ENCODE measurements at places on chromosomes 1 and 21. TPM values are rescaled to one million over a fixed set of nuclear protein-coding genes. Genes with fewer than 3 reads are reported as not detected.

DNA sequence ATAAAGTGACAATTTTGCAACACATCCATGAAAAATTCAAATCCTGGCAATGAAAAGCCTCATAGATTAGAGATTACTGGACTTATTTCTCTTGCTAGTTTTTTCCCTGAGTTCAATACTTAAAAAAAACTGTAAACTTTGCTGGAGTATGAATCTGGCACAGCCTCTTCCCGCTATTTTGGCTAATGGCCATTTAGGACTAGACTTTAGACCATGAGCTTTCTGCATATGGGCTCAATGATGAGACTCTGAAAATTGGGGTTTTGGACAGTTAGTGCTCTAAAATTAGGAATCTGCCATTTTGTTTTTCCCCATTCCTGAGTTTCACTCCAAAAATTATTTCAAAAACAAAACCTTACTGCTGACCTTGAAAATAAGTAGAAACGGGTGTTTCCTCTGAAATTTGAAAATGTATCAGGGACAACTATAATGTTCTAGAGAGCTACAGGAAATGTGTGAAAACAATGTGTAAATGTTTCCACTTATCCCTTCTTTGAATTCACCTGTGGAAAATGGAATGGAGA lies 137.5 kb downstream of the HMCN1 start:
- H3K27ac ChIP-seq = no peak overlapping the region
- H3K4me1 ChIP-seq = no peaks in the 10 kb centered on the region
- no peaks in the 10 kb centered on the region for H3K27me3 ChIP-seq
- no peaks in the 10 kb centered on the region for H3K36me3 ChIP-seq
- DNase-seq = no peak

DNA sequence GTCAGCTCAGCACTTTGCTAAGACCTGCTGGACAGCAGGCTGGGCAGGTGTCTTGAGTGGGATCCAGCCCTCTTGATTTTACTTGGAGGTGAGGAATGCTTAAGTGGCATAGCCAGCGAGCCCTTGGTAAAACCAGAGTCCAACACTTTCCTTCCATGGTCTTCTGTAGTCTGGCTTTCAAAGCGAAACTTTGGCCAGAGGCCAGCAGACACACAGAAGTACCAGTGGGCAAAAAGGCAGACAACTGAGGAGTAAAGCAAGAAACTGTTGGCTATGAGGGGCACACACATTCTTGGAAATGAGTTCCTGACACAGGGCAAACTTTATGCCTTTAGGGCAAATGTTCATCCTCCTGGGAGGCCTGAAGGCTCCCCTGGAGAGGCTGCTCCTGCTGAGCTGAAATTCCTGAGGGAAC lies 281.0 kb upstream of the POU3F1 start:
- no peak overlapping the region for H3K4me3 ChIP-seq
- no peak overlapping the region for H3K27ac ChIP-seq
- DNase-seq = no peak
- H3K4me1 ChIP-seq = no peaks in the 10 kb centered on the region

- H3K27ac ChIP-seq = no peak overlapping the region
- H3K4me3 ChIP-seq = no peak overlapping the region
- no peaks in the 10 kb centered on the region for H3K4me1 ChIP-seq
- H3K36me3 ChIP-seq = no peaks in the 10 kb centered on the region
These were observed 36.7 kb upstream of the PRDX6 start for GRCh38 chr1:173440430-173440829.

DNA sequence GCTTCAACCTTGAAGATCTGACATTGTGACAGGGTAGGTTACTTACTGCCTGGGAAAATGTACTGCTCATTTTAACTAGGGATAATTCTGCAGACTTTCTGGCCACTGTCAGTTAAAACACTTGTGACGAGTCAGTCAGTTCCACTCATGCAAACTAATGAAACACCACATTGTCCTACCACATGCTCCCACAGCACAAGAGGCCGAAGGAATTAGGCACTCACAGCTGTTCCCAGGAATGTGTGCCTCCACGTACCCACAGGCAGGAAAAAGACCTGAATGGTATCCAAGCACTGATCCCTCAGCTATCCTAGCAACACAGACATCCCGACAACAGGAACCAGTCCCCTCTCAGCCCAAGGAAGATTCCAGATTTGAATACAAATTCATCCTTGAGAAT lies 12.3 kb downstream of the BCAR3 start:
- no peak overlapping the region for H3K4me3 ChIP-seq
- no peak overlapping the region for H3K27ac ChIP-seq
- no peaks in the 10 kb centered on the region for H3K36me3 ChIP-seq
- H3K4me1 ChIP-seq = peaks cover 82% of the 10 kb centered on the region

PRDM15 gene
- 3.1 TPM for total RNA-seq
